Panc1 (cell line): ENCODE measurements at places on chromosomes 13 and 19. TPM values are rescaled to one million over a fixed set of nuclear protein-coding genes. Genes with fewer than 3 reads are reported as not detected.
A peak's percentile ranks its signal among the peaks of the same experiment; 100 is the strongest.

SGTA gene
- 85.7 TPM for total RNA-seq

DPF1 gene
- 7.5 TPM for total RNA-seq

STOML3 gene
- total RNA-seq: not detected

NECTIN2 gene
- total RNA-seq: 104 TPM

CNFN gene
- 4.6 TPM for total RNA-seq

DNA sequence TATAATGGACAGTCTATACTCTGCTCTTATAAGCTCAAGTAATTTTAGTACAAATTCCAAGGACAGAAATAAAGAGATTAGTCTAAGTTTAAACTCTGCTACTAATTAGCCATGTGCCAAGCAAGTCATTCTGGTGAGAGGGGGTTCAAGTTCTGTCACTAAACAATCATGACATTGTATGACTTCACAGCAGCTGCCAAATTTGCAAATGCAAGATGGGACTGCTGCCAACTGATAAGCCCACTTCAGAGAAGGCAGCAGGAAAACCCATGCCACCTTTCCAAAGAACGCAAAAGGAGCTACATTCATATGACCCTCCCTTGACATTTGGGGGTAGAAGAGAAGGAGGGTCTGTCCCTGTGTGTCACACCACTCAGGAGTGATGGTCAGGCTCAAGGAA lies 60.7 kb upstream of the RFXAP start:
- no peak for DNase-seq
- no peak overlapping the region for H3K27ac ChIP-seq
- no peaks in the 10 kb centered on the region for H3K27me3 ChIP-seq
- H3K4me3 ChIP-seq: no peak overlapping the region

DNA sequence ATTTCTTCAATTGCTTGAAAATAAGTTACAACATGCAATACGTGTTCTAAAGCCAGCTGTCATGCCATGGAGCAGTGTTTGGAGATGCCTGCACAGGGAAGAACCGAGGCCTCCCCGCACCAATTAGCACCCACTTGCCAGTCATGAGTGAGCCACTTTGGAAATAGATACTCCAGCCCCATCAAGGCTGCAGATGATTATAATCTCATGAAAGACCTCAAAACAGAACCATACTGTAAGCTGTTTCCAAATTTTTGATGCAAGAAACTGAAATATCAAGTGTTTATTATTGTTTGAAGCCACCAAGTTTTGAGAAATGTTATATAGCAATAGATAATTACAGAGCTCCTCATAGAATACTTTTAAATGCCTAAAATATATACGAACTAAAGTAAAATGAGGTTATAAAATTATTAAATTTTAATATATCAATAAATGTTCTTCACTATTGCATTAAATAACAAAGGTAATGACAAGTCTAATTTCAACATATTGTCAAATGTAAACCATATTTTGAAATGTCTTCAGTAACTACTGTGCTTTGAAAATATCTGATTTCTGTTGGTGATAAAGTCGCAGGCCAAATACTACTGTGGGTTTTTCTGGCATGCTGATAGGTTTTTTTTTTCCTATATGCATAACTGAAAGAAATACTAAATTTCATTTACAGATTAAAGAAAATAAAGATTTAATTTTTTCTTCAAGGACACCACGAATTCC lies 43.0 kb downstream of the DIAPH3 start:
- H3K27ac ChIP-seq: no peak overlapping the region
- no peak for DNase-seq
- H3K27me3 ChIP-seq: no peaks in the 10 kb centered on the region
- no peaks in the 10 kb centered on the region for H3K36me3 ChIP-seq
- no peak overlapping the region for H3K4me3 ChIP-seq

GRCh38 chr13:29598321-29598720 lies 2.8 kb upstream of the SLC7A1 start:
- no peak overlapping the region for H3K4me3 ChIP-seq
- no peaks in the 10 kb centered on the region; the same call in 1 of the 2 replicates for H3K4me1 ChIP-seq
- DNase-seq: no peak

GRCh38 chr13:91417660-91418325 lies 19.4 kb downstream of the GPC5 start:
- H3K36me3 ChIP-seq: no peaks in the 10 kb centered on the region
- H3K27me3 ChIP-seq: no peaks in the 10 kb centered on the region
- H3K4me3 ChIP-seq: no peak overlapping the region
- H3K4me1 ChIP-seq: no peaks in the 10 kb centered on the region

DNA sequence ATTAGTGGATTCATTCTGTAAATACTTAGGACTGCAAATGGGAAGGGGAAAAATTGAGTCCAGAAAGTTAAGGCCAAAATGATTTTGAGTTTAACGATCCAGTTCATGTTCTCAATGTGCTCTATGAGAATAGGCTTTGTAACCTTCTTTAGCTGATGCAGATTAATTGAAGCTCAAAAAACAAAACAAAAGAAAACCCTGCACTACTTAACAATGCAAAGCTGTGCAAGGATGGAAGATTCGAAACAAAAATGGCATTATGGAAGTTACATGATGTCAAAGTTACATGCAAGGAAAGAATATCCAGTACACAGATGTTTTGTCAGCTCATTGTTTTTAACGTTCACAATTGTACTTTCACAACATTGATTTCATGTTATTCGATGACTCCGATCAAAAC lies 79.2 kb upstream of the RAP2A start:
- H3K36me3 ChIP-seq: peaks cover 46% of the 10 kb centered on the region
- H3K4me1 ChIP-seq: peaks cover 38% of the 10 kb centered on the region
- no peak overlapping the region for H3K4me3 ChIP-seq

- no peak overlapping the region for H3K27ac ChIP-seq
- no peaks in the 10 kb centered on the region for H3K27me3 ChIP-seq
- H3K4me1 ChIP-seq: no peaks in the 10 kb centered on the region
- H3K4me3 ChIP-seq: no peak overlapping the region
- no peak for DNase-seq
Observed at GRCh38 chr13:78102121-78102677, 183.6 kb upstream of the EDNRB start.

GRCh38 chr19:291006-291521 lies at the start of gene PLPP2:
Gene PLPP2, minus strand, starts transcription at chr19:291403. Its CDS starts 67 bp downstream, at chr19:291336.
- H3K27ac ChIP-seq: peak within 1 kb of the TSS; percentile 90
- DNase-seq: no peak
- no peaks in the 10 kb centered on the region for H3K27me3 ChIP-seq
- H3K4me3 ChIP-seq: peak within 1 kb of the TSS; percentile 80
- no peaks in the 10 kb centered on the region; the same call in 1 of the 2 replicates for H3K36me3 ChIP-seq

- no peak overlapping the region for H3K27ac ChIP-seq
- no peaks in the 10 kb centered on the region for H3K27me3 ChIP-seq
- H3K36me3 ChIP-seq: no peaks in the 10 kb centered on the region
- no peak for DNase-seq
Observed at GRCh38 chr19:27679399-27679798, 1533.6 kb downstream of the UQCRFS1 start.

DNA sequence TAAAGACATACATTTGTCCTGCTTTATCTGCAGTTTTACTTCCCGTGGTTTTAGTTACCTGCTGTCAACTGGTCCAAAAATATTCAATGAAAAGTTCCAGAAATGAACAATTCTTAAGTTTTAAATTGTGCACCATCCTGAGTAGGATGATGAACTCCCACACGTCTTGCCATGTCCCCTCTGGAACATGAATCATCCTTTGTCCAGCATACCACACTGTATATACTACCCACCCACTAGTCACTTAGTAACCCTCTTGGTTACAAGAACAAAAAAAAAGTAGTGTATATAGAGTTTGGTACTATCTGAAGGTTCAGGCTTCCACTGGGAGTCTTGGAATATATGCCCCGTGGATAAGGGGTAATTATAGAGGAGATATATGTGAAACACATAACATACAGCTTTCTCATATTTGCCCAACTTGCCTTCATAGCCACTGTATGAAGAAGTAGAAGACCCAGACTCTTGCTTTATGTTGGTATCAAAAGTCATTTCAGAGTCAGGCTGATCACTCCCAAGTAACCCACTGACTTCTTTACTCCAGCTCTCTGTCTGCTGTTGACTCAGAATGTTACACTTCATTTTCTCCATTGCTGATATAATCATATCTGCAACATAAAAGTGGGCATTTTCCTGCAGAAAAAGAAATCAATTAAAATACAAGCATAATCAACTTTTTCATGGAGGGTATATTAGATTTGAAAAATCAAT lies 19.3 kb downstream of the RUBCNL start:
- no peak overlapping the region for H3K4me3 ChIP-seq
- DNase-seq: no peak
- no peaks in the 10 kb centered on the region for H3K27me3 ChIP-seq
- no peaks in the 10 kb centered on the region for H3K36me3 ChIP-seq
- no peak overlapping the region for H3K27ac ChIP-seq

GRCh38 chr19:10828981-10829821 lies 6.8 kb downstream of the TMED1 start:
- no peaks in the 10 kb centered on the region for H3K4me1 ChIP-seq
- no peaks in the 10 kb centered on the region for H3K27me3 ChIP-seq
- DNase-seq: no peak
- H3K4me3 ChIP-seq: no peak overlapping the region

DNA sequence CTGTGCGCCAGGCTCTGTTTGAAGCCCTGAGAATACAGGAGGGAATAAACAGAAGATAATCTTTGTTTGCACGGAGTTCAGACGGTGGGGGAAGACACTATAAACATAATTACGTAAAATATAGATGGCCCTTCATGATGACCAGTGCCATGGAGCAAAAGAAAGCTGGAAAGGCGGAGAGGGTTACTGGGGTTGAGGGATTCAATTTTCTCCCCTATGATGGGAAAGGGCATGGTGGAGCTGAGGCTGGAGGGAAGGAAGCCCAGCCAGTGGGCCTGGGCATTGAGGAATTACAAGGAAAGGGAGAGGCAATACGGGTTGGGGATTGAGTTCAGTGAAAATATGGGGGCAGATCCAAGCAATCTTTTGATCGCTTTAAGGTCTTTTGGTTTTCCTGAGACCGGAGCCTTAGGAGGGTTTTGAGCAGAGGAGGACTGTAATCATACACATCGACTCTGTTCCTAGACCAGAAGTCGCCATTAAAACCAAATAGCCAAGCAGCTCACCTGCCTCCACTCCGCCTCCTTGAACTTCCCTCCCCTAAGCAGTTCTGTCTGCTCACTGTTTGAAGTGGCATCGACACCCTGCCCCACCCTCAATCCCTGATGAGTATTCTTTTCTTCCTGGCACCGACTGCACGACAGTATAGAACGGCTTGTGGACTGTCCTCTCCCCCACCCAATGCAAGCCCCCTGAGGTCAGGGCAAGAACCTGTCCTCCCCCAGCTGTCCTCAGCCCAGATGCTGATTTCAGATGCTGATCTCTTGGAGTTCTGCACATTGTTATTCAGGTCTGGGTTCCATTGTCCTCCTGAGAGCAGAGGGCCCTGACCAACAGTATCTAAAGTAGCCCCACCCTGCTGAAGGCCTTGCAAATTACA lies 813 bp upstream of the ZNF296 start:
- DNase-seq: no peak
- H3K27ac ChIP-seq: peak overlapping the region; percentile 82
- H3K4me1 ChIP-seq: peaks cover 18% of the 10 kb centered on the region
- peak overlapping the region; percentile 66 for H3K4me3 ChIP-seq
- H3K27me3 ChIP-seq: no peaks in the 10 kb centered on the region
- peaks cover 4% of the 10 kb centered on the region; the same call in 1 of the 2 replicates for H3K36me3 ChIP-seq

- DNase-seq: no peak
- no peak overlapping the region for H3K4me3 ChIP-seq
- no peaks in the 10 kb centered on the region for H3K27me3 ChIP-seq
Observed at GRCh38 chr13:91141543-91142061, 205.9 kb upstream of the MIR17HG start.

- H3K4me1 ChIP-seq: no peaks in the 10 kb centered on the region
- no peak overlapping the region for H3K4me3 ChIP-seq
- H3K27ac ChIP-seq: no peak overlapping the region
- peak; percentile 25 for DNase-seq
- H3K36me3 ChIP-seq: no peaks in the 10 kb centered on the region
Observed at GRCh38 chr13:25375727-25376358, 4.1 kb downstream of the ATP8A2 start.

GRCh38 chr13:27704681-27705080 lies 83.0 kb downstream of the POLR1D start:
- no peak overlapping the region for H3K27ac ChIP-seq
- no peak overlapping the region for H3K4me3 ChIP-seq
- H3K27me3 ChIP-seq: no peaks in the 10 kb centered on the region
- H3K36me3 ChIP-seq: no peaks in the 10 kb centered on the region
- no peaks in the 10 kb centered on the region for H3K4me1 ChIP-seq
- no peak for DNase-seq

DNA sequence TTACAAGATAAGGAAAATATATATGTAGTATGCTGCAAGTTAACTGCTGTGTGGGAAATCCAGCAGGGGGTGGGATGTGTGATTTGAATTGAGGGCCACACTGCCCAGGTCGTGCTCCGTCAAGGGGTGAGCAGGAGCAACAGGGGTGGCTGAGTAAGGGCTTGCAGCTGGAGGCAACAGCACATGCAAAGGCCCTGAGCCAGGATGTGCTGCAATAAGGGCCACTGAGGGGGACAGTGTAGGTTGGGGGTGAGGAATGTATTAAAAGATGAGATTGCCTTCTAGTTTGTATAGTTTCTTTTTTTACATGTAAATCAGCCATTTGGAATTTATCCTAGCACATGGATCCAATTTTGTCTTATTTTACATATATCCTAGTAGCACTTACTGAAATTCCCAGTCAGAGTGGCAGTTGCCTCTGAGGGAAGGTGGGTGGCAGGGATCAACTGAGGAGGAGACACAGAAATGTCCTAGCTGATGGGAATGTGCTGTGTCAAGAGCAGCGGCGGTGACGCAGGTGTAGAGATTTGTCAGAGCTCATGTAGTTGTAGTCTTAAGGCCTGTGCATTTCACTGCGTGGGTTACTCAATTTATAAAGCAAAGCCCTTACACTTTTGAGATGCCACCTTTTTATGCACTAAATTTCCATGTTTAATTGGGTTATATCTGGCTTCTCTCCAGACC lies 5.4 kb upstream of the RBM42 start:
- H3K4me1 ChIP-seq: no peaks in the 10 kb centered on the region
- no peaks in the 10 kb centered on the region for H3K36me3 ChIP-seq
- H3K27me3 ChIP-seq: no peaks in the 10 kb centered on the region
- no peak overlapping the region for H3K4me3 ChIP-seq

GRCh38 chr19:49362048-49362928 lies at the start of gene TEAD2:
Gene TEAD2, minus strand, starts transcription at chr19:49362416. Its CDS starts 2,341 bp downstream, at chr19:49360075.
- H3K27ac ChIP-seq: peak within 1 kb of the TSS; percentile 77
- H3K4me1 ChIP-seq: no peaks in the 10 kb centered on the region; the same call in 1 of the 2 replicates
- H3K27me3 ChIP-seq: no peaks in the 10 kb centered on the region
- peaks cover 3% of the 10 kb centered on the region; the same call in 1 of the 2 replicates for H3K36me3 ChIP-seq

DNA sequence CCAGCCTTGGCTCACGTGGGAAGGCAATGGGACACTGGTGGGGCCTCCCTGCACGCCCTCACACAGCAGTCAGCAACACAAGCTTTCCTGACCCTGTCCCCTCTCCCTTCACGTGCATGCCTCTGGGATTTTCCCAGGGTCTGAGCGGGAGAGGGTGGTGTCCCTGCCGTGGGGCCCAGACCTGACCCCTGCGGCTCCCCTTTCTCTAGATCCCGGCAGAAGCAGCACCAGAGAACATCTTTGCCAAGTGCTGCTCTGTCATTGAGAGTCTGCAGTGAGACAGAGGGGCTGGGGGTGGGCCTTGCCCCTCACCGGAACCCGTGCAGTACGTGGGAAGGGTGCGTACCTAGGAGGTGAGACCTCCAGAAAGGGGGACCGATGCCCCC lies 12.6 kb downstream of the KHSRP start:
- H3K4me1 ChIP-seq: no peaks in the 10 kb centered on the region
- no peaks in the 10 kb centered on the region for H3K27me3 ChIP-seq
- DNase-seq: no peak
- H3K4me3 ChIP-seq: no peak overlapping the region
- no peaks in the 10 kb centered on the region; the same call in 1 of the 2 replicates for H3K36me3 ChIP-seq
- no peak overlapping the region for H3K27ac ChIP-seq
